Daoy (cell line): ENCODE measurements at places on chromosomes 7 and 10. TPM values are rescaled to one million over a fixed set of nuclear protein-coding genes. Genes with fewer than 3 reads are reported as not detected.

- DNase-seq = no peak
Observed at GRCh38 chr7:33444511-33444910, 315.1 kb downstream of the BBS9 start.

DNA sequence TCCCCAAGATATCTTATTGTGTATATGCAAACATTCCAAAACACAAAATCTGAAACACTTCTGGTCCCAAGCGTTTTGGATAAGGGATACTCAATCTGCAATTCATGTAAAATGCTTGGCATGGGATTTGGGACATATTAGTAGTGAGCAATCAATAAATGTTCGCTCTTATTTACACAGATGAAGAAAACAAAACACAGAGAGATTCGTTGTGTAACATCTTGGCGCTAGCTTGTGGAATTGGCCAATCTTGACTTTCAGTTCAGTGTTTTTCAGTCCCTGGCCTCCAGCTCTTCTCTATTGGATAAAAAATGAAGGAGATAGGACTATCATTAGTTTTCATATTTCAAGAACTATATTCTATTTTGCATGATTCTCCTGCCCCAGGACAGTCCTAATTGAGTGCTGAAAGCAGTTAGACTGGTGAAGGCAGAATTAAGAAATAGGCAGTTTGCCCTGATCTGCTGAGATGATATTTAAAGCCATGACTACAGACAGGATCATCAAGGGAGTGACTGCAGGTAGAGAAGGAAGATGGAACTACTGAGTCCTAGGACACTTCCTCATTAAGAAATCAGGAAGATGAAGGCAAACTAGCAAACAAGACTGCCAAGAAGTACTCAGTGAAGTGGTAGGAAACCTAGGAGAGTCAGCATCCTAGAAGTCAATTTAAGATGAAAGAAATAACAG lies 1.8 kb downstream of the PNLIPRP3 start:
- DNase-seq = no peak

- no peak for DNase-seq
Observed at GRCh38 chr10:130171196-130171595, 35.0 kb downstream of the GLRX3 start.

DNA sequence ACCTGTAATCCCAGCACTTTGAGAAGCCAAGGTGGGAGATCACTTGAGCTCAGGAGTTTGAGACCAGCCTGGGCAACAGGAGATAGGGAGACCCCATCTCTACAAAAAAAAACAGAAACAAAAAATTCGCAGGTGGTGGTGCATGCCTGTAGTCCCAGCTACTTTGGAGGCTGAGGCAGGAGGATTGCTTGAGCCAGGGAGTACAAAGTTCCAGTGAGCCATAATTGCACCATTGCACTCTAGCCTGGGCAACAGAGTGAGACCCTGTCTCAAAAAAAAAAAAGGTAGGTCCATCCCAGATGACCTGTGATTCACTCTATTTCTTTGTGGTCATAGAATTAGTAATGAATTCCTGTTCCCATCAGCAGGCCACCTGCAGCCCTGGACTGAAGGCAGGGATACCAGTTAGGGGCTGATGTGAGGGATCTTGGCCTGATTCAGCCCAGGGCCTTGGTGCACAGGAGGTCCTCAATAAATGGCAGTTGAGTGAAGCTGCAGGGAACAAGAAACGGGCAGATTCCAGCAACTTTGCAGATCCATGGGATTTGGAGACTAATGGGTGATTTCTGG lies at the start of gene MYH16:
Gene MYH16 (plus strand): TSS at position 364 of the 570 bp plus-strand sequence.
- DNase-seq = peak; percentile 52

DNA sequence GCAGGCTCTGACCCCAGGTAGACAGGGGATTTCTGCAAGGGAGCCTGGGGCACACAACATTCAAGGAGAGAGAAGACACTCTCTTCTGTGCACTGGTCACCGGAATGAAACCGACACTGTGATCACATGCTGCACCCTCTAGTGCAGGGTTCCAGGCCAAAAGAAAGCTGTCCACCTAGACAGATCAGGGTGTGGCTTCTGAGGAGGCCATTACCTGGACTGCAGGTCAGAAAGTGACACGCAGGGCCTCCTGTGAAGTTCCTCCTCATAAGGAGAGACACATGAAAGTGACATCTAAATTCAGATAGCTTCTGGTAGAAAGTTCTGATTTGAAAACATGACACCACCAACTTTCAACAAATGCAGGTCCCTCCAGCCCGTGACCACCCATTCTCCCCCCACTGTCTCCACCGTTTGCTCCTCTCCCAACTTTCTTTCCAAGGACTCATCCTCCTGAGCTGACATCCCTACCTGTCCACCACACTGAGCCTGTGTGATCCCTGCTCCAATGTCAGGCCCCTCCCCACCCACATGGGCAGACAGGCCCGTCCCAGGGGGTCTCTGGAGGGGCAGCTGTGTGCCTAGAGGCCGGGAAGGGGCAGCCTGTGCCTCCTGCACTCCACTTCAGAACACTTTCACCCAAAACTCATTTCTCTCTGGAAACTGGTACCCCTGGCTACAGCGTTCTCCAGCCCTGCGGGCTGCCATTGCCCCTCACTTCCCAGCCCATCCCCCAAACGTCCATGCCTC lies 198.0 kb downstream of the TNS3 start:
- no peak for DNase-seq

Gene NRG3
- total RNA-seq = not detected in 2 replicates

Gene SOSTDC1
- total RNA-seq = not detected in 2 replicates

Gene C10orf67
- total RNA-seq = not detected in 2 replicates

Gene TYW1
- 34.5 and 43.1 TPM in 2 replicates for total RNA-seq
